OCI-LY7 (cell line): ENCODE measurements at places on chromosomes 1 and 21.

GRCh38 chr1:53046930-53047329, 15.1 kb upstream of the PODN start:
- DNase-seq, result no peak

DNA sequence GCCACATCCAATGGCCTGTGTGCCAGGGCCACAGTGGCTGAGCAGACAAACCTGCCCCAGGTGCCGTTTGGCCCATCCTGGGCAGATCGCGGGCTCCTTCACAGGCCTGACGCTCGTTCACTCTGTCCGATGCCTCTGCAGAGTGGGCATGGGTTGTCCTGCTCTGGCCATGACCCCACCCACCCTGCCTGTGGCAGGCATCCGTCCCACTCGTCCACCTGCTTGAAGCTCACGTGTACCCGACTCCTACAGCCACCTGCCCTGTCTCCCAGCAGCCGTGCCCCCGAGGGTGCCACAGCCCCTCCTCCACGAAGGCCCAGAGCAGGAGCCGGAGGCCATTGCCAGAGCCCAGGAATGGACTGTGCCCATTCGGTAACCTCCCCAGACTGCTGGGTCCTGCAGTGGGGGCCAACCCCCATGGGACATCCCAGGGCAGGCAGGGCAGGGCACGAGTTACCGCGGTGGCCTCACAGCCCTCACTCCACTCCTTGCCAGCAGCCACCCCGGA, 41.9 kb downstream of the TRIM11 start:
- DNase-seq, result no peak

GRCh38 chr1:64147759-64148158, 55.7 kb upstream of the UBE2U start:
- no peak for DNase-seq

DNA sequence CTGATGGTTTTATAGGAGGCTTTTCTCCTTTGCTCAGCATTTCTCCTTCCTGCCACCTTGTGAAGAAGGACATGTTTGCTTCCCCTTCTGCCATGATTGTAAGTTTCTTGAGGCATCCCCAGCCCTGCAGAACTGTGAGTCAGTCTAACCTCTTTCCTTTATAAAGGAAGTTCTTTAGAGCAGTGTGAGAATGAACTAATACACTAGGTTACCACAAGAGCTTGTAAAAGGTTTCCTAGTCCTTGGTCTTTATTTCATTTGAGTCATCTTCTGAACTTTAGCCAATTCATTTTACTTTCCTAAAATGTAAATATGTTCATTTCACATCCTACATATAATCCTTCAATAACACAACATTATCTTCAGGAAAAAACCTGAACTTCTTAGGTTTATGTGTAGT, 365.3 kb downstream of the HHIPL2 start:
- no peak for DNase-seq

- DNase-seq, result no peak
Measured at GRCh38 chr1:244599937-244600350, 53.0 kb upstream of the DESI2 start.

DNA sequence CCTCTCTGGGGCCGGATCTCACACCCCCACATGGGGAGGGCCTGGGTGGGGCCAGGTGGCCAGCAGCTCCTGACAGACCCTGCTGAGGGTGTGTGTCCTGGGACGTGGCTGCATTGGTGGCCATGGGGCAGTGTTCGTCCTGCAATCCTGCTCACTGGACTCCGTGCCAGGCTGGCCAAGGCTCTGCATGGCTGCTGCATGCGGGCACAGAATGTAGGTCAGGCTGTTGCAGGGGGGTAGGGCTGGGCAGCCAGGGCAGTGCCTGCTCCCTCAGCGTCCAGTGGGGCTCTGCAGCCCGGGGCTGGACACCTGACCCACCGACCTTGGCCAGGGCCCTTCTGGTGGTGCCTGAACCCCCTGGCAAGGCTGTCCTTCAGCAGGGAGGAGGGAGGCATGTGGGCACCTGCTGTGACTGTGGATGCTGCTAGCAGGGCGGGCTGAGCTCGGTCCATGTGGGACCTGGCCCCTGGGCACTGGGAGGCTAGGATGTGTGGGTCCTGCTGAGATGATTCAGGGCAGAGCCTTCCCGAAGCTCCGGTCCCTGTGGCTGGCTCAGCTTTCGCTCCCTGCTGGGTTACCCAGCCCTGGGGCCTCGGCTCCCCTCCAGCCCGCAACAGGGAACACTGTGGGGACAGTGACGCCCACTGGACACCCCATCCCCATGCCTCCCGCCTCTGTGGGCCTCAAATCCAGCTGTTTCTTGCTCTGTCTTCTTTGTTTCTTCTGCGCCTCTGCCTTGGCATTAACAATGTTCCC, 14.9 kb upstream of the PLCH2 start:
- no peak for DNase-seq

DNA sequence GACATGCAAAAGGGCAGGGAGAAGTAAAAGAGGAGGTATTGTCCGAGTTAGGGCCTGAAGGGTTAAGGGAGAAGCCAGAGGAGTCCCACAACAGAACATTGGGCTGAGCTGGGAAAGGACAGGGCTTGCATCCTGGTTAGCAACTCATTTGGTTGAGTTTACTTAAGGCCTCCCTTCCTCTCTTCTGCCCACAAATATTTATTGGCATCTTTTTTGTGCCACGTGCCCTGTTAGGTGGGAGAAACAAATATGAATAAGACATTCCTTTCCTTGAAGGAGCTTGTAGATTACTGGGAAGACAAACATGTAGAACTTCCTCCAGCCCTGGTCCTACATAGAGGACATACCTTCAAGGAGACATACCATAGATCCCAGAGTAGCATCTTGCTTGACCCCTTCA, 53.0 kb upstream of the PRELP start:
- DNase-seq, result no peak

- no peak for DNase-seq
Measured at GRCh38 chr1:172394811-172395210, 25.7 kb upstream of the C1orf105 start.

GRCh38 chr1:117059334-117059677, 820 bp upstream of the TTF2 start:
- DNase-seq, result peak; percentile 85

DNA sequence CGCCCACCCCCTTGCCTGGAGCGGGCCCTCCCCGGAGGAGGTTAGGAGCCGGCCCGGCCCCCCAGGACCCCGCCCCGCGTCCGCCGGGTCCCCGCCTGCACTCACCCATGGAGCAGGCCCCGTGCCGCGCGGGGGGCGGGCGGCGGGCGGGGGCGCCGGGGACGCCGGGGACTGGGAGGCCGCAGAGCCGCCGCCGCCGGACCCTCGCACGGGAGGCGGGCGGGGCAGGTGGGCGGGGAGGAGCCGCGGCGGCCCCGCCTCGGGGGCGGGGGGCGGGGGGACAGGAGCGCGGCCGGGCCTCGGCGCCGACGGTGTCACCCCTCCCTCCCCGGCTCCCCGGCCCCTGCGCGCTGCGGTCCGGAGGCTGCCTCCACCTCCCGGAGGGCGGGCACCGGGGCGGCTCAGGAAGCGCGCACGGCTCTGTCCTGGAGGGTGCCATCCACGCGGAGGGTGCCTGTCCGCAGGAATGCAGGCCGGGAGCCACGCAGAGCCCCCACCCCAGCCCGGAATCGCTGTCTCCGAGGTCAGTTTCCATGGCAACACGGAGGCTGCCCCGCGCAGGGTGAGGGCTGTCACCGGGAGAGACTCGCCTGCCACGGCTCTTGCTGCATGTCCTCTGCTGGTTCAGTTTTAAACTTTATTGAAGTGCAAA, 5.9 kb upstream of the PLEKHG5 start:
- DNase-seq, result peak; percentile 16

- DNase-seq, result no peak
Measured at GRCh38 chr1:117709249-117709691, 103.4 kb downstream of the TENT5C start.

DNA sequence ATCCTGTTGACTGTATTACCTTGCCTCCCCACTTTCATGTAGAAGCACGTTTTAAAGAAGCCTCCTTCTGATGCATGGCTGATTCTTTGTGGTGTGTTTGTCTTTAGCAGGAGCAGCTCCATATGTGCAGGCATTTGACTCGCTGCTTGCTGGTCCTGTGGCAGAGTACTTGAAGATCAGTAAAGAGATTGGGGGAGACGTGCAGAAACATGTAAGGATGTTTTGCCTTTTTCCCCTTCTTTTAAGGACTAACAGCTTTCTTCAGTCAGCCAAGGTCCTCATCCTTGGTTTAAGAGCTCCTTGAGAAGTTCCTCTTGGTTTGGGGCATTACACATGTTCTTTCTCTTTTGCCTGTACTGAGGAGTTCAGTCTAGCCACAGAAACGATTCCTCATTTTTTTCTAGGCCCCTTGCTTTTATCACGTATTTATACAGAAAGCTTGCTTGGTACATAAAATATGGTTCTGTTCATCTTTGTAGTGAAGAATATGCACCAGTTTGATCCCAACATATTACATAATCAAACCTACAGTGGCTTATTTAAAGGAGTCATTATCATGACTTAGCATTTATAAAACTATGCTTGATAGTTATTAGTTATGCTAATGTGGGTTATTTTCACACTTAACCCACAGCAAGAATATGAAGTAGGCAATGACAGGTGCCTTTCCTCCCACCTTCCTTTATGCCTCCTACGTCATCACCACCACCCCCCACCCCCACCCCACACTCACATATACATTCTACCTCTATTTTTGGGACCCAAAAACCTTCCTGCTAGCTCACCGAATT, 19.6 kb downstream of the CAP1 start:
- DNase-seq, result peak; percentile 50

GRCh38 chr21:15309721-15310120, 244.9 kb upstream of the NRIP1 start:
- no peak for DNase-seq

GRCh38 chr21:27298465-27298864, 331.6 kb upstream of the ADAMTS5 start:
- no peak for DNase-seq

GRCh38 chr1:204478172-204478899, 16.3 kb downstream of the PIK3C2B start:
- peak; percentile 29 for DNase-seq

DNA sequence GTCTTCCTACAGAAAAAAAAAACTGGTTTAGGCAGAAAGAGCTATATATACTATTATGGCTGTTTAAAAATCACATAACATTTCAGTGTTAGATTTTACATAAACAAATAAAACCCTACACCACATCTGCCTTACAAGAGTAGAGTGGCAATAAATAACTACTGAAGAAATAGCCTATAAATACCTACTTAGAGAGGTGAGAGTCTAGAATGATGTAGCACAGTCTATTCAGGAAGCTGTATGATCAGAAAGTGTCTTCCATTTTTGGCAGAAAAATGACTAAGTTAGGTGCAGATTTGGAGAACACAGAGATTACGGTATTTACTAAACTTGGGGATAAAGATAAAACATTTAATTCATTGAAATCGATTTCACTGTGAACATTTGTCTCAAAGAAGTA, 75.5 kb downstream of the VAV3 start:
- no peak for DNase-seq
